ENCODE measurements at places on chromosomes 11 and 22.

DNA sequence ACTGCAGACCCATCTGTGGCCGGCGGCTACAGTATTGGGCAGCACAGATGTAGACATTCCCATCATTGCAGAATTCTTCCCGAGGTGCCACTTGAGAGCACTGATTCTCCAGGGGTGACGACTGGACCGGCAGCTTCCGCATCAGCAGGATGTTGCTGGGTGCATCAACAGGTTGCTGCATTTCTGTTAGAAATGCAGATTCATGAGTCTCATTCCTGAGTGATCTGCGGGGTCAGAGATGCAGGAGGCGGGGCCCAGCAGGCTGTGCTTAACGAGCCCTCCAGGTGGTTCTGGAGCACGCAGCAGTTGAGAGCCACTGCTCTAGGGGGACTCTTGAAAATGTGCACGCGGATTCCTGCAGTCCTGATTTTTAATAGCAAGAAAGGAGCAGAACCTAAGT, 321.8 kb downstream of the TBC1D22A start:
- no peak for DNase-seq

DNA sequence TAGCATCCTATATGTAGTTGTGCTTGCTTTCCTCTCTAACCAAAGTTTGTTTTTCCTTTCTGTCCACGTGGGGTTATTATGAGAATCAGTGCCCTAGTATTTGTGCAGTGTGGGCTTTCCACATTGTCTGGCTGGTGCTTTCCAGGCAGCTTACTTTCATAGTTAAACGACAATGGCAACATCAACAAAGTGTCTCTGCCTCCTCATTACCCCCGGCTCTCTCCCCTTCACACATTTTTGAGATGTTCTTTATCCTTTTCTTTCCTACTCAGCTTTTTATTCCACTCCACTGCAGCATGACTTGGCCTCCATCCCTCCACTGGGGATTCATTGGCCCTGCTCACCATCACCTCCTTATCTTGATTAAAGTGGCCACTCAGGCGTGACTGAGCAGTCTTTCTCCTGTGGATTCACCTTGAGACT, 19.1 kb downstream of the SPECC1L start:
- no peak for DNase-seq

DNA sequence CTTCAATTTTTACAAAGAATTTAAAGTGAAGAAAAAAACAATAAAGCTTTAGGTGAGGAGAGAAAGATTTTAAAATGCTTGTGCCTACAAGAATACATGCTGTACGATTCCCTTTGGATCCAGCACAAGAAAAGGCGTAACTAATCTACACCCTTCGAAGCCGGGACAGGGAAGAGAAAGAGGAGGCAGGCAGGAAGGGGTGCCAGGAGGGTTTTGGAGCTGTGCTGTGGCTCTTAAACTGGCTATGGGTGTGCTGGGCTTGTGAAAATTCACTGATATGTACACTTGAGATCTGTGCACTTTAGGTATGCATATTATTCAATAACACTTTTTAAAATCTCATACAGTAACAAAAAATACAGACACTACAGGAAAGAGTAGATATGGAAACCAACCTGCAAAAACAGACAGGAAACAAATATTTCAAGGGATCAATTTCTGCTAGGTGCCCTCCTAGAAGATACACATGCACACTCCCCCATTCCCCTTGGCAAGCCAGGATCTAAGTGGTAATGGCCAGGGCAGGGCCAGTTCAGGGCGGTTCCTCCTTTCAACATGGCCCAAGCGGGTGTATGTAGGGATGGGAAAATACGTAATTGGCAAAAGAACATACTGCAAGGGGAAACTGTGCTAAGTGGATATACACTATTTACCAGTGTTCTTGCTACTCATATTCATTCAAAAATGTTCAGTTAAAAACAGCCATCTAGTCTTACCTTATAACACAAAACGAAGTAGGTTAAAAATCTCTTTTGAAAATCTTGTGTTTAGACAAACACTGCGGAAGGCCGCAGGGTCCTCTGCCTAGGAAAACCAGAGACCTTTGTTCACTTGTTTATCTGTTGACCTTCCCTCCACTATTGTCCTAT, 54.2 kb downstream of the PACSIN2 start:
- no peak for DNase-seq

GRCh38 chr11:91173701-91174100, 950.9 kb upstream of the CHORDC1 start:
- no peak for DNase-seq

DNA sequence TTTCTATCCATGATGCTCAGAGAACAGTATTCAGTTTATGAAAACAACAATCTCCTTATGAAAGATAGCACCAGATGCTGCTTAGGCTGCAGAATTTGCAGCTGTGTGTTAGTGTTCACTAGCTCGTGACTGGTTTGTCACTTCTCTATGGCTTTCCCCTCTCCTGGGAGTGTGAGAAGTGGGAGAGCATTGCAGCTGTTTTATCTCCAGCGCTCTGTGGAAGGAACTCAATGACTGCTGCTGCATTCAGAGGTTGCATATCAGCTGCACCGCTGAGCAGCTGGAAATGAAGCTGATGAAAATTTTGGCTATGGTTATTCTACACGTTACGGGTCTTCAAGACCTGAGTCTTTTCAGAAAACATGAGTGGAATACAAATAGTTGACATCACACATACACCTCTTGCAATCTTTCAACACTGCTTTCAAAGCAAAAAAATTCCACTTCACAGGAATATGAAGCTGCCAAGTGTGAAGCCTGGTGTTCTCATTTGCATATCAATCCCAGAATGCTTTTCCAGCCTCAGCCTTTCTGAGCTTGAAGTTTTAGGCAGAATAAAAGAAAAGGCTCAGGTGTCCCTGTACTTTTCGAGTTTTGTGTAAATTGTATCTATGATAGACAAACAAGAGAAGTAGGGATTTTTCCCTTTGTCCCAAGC, 149.3 kb upstream of the DDI1 start:
- no peak for DNase-seq

DNA sequence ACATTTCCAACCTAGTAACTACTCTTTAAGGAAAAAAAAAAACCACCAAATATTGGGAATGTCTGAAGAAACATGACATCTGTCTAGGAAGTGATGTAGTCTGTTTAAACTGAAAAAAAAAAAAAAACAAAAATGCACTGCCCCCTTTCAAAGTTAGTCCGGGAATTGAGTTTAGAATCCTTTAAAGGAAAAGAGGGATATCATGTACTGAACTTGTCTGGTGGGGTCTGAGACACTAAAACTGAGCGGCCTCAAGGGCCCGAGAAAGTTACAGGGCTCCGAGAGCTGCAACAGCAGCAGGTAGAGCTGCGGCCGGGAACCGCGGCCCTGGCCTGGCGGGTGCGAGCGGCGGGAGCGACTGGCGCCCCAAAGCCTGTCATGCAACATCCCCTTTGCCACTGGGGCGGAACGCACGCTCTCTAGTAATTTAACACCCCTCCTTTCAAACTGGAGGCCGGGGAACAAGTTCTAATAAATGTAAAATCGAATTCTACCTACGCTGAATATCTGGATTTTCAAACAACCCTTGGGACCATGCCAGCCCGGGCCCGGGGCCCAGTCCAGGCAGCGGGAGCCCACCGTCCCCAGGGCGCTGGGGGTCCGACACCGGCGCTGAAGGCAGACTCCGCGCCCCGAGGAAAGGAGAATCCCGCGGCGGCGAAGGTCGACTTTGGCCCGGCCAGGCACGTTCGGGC, 736 bp downstream of the RDX start:
- no peak for DNase-seq

DNA sequence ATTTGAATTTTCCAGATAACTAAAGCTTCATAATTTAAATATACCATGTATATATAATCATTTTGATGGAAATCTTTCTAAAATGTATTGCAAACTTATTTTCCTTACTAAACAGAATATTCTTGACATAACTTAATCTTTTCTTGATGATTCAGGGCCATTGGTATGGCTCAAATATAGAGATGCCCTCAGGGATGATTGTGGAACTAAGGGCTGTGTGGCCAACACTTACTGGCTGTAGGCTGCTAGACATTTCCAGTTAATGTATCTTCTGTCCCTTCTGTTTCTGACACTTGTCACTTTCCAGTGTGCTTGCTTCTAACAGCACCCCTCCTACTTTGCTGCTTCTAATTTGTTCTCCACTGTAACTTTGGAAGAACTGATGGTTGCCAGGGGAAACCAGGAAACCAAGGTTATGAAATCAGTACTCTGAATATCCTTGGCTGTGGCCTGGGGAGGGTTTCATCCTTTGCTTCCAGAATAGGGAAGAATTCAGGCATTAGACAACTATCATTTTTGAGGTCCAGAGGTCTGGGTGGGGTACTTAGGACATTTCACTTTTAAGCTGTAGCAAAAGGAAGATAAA, 697.2 kb downstream of the ETS1 start:
- DNase-seq, result no peak

- DNase-seq, result no peak
Measured at GRCh38 chr11:96817482-96818399, 427.9 kb downstream of the JRKL start.

- no peak for DNase-seq
Measured at GRCh38 chr11:115324581-115325432, 179.4 kb downstream of the CADM1 start.

- no peak for DNase-seq
Measured at GRCh38 chr11:29184939-29185890, 831.6 kb downstream of the KCNA4 start.

DNA sequence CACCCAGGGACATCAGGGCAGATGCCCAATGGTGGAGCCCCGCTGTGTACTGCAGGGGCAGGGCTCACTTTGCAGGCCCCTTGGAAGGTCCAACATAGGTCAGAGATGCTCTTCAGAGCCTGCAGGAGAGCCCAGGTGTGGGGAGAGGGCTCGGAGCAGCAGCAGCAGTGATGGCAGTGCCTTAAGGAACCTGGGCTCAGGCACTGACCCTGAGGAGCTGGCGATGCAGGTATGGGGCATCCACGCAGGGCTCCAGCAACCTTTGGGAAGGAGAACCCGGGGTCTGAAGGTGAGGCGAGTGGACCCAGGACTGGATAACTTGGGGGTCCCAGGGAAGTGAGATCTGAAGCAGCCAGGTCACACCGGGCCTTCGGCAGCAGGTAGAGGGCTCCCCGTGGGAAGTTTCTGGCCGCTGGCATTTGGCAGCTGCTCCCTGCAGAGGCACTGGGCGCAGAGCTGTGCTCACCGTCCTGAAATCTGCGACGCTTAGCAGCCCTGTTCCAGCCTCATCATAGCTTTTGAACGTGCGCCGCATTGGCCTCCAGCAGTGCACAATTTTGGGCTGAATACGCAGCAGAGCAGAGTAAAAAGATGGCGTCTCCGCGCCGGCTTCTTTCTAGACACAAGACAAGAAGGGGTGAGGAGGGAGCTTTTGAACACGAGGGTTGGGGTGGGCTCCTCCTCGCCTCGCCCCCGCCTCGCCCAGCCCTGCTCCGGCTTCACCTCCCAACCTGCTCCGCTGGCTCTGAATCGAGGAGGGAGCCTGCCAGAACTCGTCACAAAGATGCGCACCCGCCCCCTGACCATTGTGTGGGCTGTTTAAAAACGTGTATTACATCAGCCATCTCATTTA, 118.8 kb downstream of the MPPED1 start:
- DNase-seq, result no peak

DNA sequence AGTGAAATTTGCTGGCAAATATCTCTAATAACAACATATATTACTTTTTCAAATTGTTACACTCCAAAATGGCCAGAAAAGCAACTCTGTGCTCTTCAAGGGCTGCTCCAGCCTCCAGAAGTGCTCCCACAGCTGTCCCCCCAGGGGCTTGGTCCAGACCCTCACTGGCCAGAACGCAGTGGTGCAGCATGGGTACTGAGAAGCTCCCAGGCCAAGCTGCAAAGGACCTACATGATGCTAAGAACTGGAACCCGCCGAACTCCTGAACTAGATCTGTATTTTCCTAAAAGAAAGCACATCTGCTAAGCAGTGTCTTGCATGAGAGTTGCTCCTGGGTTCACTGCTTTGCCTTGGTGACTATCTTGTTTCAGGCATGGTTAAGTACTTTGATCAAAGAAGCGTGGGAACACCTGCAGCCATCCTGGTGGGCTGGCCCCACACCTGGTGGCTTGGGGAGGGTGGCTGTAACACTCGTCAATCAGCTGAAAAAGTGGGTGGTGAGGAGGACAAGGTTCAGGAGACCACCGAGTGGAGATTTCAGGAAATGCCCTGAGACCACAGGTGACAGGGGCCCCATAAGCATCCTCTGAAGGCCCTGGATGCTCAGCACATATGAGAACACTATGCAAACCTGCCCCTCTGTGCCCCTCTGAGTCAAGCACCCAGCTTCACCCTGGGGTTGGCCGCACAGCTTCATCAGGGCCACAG, 72.7 kb upstream of the PITPNB start:
- DNase-seq, result peak; percentile 63

- no peak for DNase-seq
Measured at GRCh38 chr11:79241852-79242241, 199.0 kb downstream of the TENM4 start.

GRCh38 chr11:35600331-35600838, 17.9 kb upstream of the FJX1 start:
- DNase-seq, result no peak

GRCh38 chr11:72235351-72236057, 8.5 kb downstream of the PHOX2A start:
- DNase-seq, result no peak

- no peak for DNase-seq
Measured at GRCh38 chr22:49357661-49358440, 469.8 kb downstream of the BRD1 start.

DNA sequence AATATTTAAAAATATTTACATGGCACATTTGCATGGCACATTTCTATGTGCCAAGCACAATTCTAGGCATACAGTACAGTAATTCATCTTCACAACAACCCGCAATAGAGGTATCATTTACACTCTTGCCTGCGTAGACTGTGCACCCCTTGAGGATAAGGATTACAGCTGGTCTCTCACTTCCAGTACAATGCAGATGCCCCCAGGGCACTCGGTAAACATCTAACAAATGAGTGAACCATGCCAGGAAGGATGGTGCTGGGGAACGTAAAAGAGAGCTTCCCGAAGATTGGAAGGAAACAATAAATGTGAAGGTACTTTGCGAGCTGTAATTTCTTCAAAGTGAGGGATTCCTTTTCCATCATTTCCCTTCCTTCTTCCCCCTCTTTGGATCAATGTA, 1.3 kb downstream of the PRPF19 start:
- DNase-seq, result no peak

GRCh38 chr11:61627850-61628661, 47.2 kb upstream of the SYT7 start:
- DNase-seq, result no peak

GRCh38 chr11:115985896-115986295, 481.7 kb upstream of the CADM1 start:
- DNase-seq, result no peak

- no peak for DNase-seq
Measured at GRCh38 chr11:58193391-58193790, 4.5 kb downstream of the OR9Q2 start.

DNA sequence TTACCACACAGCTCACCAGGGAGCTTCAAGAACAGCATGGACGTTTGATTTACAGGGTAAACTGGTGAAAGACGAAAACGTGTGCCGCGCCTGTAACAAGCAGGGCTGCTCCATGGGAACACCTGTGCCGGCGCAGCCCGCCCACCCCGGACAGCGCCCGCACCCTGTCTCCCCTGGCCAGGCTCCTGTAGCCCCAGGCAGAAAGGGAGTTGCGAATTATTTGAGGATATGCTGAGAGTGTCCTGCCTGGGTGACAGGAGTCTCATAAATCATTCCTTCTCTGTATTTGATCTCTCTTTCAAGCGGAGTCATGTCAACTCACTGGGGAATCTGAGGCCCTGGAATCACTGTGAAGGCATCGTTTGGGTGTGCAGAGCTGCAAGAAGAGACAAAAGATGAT, 804.3 kb downstream of the OPCML start:
- no peak for DNase-seq

Measured in chondrocyte (in vitro differentiated cells).